ENCODE measurements at places on chromosomes 2 and 18.

DNA sequence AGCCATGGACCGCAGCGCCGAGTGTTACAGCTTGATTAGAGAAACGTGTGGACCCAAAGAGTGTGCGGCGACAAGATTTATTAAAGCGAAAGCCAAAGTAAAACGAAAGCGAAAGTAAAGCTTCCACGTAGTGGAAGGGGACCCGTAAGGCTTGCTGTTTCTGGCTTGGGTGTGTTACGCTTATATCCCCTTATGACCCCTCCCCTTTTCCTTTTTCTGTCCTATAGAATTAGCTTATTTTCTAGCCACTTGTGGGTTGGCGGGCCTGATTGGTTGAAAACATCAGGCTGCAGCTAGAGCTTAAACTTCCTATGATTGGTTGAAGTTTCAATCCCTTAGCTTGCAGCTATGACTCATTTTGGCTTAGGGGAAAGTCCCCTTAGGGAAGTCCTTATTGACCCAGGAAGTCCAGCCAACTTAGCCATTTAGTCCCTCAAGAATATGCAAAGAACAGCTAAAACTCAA, 969.7 kb downstream of the DCDC2C start:
- DNase-seq, result no peak

DNA sequence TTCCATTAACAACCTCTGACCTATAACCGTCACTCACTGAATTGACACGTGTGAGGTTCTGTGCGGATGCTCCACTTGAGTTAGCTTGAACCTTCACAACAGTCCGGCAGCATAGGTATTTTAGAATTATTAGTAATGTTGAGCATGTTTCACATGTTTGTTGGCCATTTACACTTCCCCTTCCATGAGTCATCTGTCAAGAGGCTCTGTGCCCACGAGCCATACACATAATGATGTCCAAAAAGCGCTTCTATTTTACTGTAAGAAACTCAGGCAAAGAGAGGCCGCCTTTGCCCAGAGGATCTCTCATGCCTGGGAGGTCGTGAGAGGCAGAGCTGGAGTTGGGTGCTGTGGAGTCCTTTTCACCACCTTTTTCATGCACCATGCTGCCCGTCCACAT, 28.9 kb upstream of the TMEM214 start:
- no peak for DNase-seq

GRCh38 chr2:567496-567864, 109.7 kb downstream of the TMEM18 start:
- no peak for DNase-seq

DNA sequence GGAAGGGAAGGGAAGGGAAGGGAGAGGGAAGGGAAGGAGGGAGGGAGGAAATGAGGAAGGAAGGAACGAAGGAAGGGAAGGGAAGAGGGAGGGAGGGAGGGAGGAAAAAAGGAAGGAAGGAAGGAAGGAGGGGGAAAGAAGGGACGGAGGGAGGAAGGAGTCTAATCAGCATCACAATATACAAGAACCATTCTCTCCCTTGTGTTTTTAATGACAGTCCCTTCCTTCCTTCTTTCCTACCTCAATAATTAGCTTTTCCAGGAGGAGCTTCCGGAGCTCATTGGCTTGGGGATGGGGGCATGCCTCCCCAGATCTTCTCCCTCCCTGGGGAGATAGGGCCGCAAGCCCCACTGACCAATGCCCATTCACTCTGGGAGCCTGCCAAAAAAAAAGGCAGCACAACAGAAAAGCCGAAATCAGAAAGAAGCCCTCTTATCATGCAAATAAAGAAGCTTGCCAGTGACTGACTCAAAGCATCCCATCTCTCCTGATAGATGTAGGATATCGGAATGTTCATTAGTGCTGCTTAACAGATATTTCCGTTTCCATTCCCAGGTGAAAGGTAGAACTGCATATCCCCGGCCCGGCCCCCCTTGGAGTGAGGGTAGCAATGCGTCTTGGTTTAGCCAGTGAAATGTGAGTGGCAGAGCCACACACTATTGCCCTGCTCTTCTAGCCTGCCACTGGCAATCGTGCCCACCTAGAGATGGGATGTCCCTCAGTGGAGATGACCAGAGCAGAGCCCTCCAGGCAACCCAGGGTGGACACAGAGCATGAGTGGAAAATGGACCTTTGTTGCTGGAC, 17.8 kb upstream of the SMAD7 start:
- DNase-seq, result no peak

DNA sequence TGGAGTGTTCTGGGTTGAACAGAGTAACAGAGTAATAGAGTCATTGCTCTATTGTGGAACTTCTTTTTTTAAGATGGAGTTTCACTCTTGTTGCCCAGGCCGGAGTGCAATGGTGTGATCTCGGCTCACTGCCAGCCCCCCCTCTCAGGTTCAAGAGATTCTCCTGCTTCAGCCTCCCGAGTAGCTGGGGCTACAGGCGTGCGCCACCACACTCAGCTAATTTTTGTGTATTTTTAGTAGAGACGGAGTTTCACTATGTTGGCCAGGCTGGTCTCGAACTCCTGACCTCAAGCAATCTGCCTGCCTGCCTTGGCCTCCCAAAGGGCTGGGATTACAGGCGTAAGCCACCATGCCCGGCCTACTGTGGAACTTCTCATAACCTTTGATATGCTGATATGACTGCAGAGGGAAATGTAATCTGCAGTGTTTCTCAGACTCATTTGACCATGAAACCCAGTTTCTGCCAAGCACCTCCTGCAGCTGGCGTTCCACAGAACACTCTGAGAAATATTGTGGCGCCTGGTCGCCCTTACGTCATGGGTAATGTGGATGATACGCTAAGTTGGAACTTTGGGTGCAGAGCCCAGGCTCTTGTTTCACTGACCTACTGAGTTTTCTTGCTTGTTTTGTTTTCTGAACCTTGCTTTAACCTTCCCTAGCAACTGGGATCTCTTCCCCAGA, 213.8 kb downstream of the BCL2 start:
- no peak for DNase-seq

- no peak for DNase-seq
These were observed 72.7 kb downstream of the ANKRD12 start for GRCh38 chr18:9209279-9209678.

- no peak for DNase-seq
These were observed 54.9 kb downstream of the AKAIN1 start for GRCh38 chr18:5142131-5142530.

DNA sequence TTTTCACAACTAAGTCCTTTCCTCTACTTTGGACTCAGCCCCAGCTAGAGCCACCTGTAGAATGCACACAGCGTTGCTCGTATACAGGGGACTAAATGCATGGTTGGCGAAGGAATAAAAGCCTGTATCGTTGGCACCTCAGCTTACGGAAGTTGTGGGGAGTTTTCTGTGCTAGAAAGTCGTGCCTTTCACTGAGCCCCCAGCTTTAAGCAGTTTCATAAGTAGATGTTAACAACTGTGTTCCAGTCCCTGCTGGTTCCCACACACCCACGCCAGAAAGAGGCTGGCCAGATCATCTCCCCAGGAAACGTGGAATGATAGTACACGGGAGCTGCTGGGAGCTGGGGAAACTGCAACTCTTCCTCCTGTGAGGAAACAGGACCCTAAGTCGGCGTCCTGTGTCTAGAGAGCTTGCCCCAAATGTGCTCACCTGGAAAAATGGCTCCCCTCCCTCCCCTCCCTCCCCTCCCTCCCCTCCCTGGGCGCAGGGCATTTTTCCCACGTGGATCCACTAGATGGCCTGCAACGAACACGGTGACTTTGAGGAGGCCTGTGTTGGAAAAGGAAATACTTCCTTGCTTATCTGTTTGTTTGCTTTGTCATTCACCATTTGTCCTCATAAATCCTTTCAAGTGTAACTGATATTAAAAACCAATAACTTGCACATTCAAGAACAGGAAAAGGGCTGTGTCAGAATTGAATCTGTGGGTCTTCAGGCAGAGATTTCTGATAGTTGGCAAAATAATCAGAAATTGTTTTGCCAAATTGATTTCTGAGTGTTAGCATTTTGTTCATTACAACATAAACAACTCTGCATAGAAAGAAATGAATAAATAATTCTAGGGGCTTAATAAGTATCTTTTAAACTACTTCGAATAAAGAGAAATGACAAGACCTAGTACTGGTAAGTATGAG, 43.9 kb upstream of the RFX8 start:
- DNase-seq, result no peak

DNA sequence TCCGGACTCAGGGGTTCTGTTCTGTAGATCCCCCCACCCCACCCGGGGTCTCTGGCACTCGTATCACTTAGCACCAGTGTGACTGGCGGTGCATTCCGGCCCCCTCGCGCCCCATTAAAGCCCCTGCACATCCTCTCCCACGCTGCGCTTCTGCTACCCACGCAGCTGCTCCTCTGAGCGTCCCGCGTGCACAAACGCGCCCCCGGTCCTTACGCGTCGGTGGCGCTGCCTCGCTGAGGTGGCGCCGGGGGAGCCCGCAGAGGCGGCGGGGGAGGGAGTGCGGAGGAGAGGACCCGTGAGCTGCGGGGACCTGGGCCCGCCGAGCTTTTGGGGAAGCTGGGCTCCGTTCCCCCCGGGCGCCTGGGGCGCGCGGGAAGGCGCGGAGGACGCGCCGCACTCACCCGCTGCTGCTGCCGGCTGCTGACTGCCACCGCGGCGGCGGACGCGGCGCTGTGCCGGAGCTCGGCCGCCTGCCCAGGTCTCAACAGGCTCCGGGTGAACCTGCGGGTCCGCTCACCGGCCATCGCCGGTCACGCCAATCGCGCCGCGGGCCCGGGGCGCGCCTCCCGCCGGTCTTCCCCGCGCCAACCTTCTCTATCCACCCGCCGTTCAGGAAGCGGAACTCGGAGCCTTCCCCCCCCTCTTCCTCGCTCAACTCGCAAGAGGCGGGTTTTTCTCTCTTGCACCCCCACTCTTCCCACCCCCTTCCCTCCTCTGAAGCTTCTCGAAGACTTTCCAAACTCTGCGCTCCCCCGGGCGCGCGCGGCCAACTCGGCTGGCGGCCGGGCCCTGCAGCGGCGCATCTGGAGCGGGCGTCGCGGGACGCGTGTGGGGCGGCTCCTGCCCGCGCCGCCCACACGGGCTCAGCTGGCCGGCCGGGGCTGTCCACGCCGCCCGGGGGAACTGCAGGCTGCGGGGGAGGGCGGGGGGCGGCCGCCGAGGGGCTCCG, at the start of gene DOCK10:
Gene DOCK10, minus strand, starts transcription at position 618 of the 949 bp plus-strand sequence. Its CDS starts 94 bp downstream, at position 524.
- peak; percentile 56 for DNase-seq

DNA sequence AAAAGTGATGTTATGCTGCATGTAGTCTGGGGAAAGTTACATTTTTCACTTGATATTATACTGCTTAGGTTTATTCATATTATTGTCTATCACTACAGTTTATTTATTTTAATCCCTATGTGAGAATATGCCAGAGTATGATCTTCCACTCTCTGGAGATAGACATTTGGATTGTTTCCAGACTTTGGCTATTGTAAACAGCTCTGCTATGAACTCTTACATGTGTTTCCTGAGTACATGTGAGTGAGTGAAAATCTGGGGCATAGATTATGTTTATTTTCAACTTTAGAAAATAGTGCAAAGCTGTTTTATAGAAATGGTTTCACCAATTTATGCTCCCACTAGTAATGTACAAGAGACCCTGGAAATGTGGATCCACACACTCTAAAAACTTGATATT, 49.0 kb upstream of the EPAS1 start:
- DNase-seq, result no peak

- DNase-seq, result peak; percentile 54
These were observed 759.4 kb downstream of the ADCYAP1 start for GRCh38 chr18:1663879-1664705.

GRCh38 chr2:58976375-58977071, 735.4 kb upstream of the FANCL start:
- DNase-seq, result no peak

DNA sequence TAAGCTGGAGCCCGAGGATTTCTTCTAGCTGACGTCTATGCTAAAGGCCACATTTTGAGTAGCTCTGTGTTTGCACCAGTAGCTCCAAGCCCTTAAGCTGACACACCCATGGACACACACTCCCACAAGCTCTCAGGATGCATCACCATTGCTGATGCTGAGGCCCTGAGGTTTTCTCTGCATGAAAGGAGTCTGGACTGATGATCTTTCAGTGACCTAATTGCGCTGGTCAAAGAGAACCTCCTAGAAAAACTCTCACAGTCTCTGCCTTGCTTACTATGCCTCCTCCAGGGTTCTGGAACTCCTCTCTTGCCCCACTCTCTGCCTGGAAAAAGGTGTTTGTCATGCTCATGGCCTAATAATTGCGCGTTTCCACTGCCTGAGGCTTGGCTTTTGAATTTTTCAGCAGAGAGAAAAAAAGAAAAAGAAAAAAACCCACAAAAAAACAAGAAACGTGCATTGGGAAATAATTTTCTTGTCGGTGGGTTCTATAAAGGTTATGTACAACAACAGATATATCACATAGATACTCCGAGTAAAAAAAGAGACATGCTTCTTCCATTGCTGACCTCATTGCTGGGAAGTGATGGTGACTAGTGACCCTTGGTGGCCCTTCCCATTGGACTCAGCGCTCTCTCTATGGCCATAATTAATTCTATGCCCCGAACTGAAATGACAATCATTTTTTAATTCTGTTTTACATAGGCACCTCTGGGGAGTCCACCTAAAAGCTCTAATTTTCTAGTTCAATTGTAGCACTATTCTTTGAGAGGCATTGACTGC, 297.0 kb downstream of the TDRD15 start:
- DNase-seq, result no peak

DNA sequence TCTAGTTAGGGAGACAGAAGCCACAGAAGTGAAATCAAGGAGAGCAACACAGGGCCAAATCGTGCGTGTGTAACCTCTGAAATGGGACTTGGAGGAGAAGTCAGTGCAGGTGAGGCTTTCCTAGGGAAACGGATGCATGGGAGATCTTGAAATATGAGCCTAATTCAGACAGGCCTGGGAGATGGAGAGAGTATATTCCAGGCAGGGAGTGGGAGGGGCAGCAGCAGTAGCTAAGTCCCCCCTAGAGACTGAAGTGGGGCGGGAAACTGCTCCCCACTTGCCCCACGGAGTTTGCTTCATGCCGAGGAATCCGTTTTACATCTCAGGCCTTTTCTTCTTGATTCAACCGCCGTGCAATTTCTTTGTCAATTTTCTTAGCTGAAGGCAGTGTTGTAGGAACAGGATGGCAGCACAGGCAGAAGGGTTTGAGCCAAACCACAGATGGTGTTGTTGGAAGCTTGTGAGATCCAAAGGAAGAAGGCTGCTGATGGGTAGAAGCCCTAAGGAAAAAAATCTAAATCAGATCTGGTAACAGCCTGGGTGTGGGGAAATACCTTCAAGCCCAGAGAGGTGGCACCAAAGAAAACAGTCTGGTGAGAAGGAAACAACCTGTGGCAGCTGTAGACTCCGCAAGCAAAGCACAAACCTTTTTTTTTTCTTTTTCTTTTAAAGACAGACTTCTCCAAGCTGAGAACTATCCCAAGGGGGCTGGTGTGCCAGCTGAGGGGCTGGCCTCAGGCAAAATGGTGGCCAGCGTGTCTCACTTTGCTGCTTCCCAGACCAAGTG, 40.2 kb downstream of the EPAS1 start:
- DNase-seq, result no peak

DNA sequence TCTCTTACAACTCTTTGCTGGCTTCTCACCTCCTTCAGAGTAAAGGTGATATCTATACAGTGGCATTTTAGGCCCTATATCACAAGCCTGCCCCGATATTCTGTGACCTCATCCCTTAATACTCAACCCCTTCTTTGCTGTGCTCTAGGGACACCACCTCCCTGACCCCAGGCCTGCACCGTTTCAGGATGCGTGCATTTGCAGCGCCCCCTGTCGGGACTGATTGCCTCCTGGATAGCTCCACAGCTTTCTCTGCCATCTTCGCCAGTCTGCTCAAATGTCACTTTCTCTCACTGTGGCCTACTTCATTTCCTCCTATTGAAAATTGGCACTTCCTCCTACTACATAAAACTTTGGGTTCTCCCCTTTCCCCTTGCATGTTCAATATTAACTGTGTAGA, 289.6 kb downstream of the SOCS6 start:
- DNase-seq, result peak; percentile 1

Data from activated CD4-positive, alpha-beta T cell treated with anti-CD3 and anti-CD28 coated beads, Interleukin-2, Interleukin-6, amounts not matched to agents 100 ng/mL and 50 ng/mL, durations not matched to agents 16 hours and 8 hours (primary cell).